ENCODE measurements at places on chromosomes 11 and 22.

GRCh38 chr11:13875643-13876042 is 86.9 kb upstream of the SPON1 start:
- no peaks in the 10 kb centered on the region for H3K4me1 ChIP-seq
- H3K27ac ChIP-seq = no peak overlapping the region
- DNase-seq = no peak
- H3K27me3 ChIP-seq = no peaks in the 10 kb centered on the region
- no peak overlapping the region for H3K4me3 ChIP-seq

DNA sequence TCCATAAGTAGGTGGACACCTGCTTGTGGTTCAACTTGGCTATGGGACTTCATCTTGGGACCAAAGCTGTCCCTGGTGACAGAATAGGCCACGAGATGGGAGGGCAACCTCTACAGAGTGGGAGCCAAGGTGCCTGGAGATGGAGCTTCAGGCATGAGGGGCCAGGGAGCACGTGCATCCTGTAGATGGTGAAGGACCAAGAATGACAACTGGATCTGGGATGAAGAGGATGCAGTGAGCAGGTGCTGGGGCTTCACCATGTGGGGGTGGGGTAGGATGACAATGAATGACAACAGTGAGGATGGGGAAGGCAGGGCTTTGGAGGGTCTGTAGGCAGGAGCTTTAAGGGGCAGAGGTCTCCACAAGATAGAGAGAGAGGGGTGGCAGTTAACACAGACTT is 372.0 kb upstream of the B3GAT1 start:
- H3K27ac ChIP-seq = no peak overlapping the region
- no peaks in the 10 kb centered on the region for H3K27me3 ChIP-seq
- H3K4me3 ChIP-seq = no peak overlapping the region
- H3K36me3 ChIP-seq = no peaks in the 10 kb centered on the region
- no peak for DNase-seq

DNA sequence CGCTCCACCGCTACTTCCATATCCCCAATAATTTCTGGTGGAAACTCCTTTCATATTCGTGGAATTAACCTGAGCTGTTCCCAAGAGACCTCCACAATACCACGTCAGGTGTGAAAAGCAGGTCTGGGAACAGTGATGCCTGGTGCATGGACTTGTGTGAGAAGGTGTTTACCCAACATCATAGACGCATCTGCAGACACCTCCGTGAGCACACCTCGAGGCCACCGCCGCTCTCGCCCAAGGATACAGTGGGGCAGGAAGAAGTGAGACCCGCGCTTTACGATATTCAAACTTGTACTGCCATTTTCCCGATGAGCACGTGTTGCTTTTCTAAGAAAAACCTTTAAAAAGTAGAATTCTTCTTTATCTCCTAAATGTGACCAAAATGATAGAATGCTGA is 8.2 kb downstream of the PHF21B start:
- no peak overlapping the region for H3K27ac ChIP-seq
- H3K4me3 ChIP-seq = no peak overlapping the region
- no peaks in the 10 kb centered on the region for H3K27me3 ChIP-seq
- peaks cover 7% of the 10 kb centered on the region for H3K4me1 ChIP-seq
- H3K36me3 ChIP-seq = no peaks in the 10 kb centered on the region
- DNase-seq = no peak

- no peak for DNase-seq
- peaks cover 46% of the 10 kb centered on the region for H3K4me1 ChIP-seq
- H3K4me3 ChIP-seq = peak overlapping the region; percentile 80
- H3K27me3 ChIP-seq = no peaks in the 10 kb centered on the region
- H3K27ac ChIP-seq = peak overlapping the region; percentile 78
- no peaks in the 10 kb centered on the region for H3K36me3 ChIP-seq
Measured at GRCh38 chr22:38570779-38571364, 889 bp upstream of the DMC1 start.

GRCh38 chr22:25485626-25486545 is 78.6 kb upstream of the GRK3 start:
- H3K27ac ChIP-seq = no peak overlapping the region
- H3K4me1 ChIP-seq = peaks cover 17% of the 10 kb centered on the region
- no peak overlapping the region for H3K4me3 ChIP-seq
- no peaks in the 10 kb centered on the region for H3K27me3 ChIP-seq
